ENCODE measurements at places on chromosomes 16 and 17.

GRCh38 chr16:56246051-56246817 lies 54.9 kb downstream of the GNAO1 start:
- no peak for DNase-seq

- no peak for DNase-seq
Observed at GRCh38 chr16:56748826-56749225, 18.9 kb downstream of the NUP93 start.

- no peak for DNase-seq
Observed at GRCh38 chr16:27214084-27214961, 11.0 kb downstream of the KDM8 start.

GRCh38 chr16:10957771-10958482 lies 13.6 kb downstream of the CLEC16A start:
- no peak for DNase-seq

DNA sequence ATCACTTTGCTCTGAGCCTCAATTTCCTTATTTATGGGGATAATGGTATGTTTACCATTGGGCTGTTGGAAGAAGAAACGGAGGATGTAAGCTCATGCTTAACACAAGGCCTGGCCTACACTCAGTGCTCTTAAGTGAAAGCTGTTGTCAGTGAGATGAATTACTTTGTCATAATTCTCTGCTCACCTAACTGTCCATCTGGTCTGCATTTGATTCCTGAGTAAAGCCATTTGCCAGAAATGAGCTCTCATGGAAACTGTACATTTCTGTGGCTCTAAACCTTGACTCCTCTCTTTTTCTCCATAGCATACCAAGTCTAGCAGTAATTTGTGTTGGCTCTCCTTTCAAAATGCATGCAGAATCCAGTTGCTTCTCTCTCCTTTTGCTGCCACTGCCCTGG lies 445.7 kb downstream of the UTP18 start:
- DNase-seq = no peak

DNA sequence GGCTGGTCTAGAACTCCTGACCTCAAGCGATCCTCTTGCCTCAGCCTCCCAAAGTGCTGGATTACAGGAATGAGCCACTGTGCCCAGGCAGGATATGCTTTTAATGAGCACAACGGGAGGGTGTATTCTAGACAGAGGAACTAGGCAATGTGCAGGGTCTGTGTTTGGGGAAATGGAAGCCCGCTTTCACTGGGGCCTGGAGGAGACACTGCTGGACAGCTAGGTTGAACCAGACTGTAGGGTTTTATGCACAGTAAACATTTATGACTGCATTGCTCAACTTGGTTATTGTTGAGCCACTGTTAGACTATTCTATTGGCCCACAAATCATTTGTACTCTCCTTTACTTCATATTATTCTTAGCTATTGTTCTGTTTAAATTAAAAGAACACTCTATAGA lies 10.2 kb upstream of the SIAH1 start:
- no peak for DNase-seq

- DNase-seq = no peak
Observed at GRCh38 chr17:82121246-82121645, 23.2 kb upstream of the FASN start.

GRCh38 chr17:36732351-36732750 lies 131.0 kb downstream of the MRM1 start:
- DNase-seq = no peak

GRCh38 chr17:75927286-75927922 lies 13.4 kb downstream of the FBF1 start:
- DNase-seq = no peak

GRCh38 chr16:8851761-8852403 lies 16.9 kb downstream of the CARHSP1 start:
- no peak for DNase-seq

- no peak for DNase-seq
Observed at GRCh38 chr17:52140601-52141000, 17.9 kb downstream of the CA10 start.

DNA sequence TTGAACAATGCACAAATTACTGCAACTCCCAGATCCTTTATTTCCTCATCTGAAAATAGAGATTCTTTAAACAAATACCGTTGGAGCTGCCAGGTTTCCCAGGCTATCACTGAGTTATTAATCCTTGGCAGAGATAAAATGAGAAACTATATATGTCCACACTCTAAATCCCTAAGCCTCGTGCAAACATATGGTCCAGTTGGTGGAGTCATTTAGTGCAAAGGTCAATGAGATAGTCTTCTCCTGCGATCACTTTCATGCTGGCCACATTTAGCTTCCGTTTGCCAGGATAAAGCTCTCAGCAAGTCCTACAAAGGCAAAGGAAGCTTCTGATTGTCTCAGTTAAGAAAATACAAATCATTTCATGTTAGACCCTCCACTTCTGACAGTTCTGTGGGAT lies 11.0 kb downstream of the GRIN2A start:
- no peak for DNase-seq

DNA sequence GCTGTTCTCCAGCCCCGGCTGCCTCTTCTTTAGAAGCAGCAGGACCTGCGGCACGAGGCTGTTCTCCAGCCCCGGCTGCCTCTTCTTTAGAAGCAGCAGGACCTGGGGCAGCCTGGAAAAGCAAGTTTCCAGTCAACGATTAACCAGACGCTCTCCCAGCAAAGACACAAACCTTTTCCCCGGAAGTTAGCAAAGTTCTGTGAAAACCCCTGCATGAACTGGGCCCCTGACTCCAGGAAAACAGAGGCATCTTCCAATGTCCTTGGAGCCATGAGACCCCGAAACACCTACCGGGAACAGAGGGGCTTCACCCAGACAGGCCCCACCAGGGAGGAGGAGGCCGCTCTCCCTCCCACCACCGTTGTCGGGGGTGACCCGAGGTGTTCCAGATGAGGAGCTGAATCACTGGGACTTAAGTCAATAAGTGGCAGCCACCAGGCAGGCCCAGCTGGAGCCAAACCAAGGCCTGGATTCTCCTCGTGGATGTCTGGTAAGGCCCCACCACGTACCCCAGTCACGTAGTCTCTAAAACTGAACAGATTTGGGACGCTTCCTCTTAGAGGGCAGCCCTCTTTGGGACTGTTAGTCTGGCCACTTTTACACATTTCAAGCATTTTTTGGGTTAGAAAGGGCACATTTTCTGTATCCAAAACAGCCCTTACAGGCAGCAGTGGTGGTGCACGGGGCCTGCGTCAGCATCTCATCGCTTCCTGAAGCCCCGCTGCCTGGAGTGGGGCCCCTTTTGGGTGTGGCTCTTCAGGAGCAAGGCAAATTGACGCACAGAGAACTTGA lies at the start of gene RPH3AL:
RPH3AL (minus strand) TSS at position 387 of the 792 bp plus-strand sequence. CDS start 25,264 bp downstream, outside the sequence.
- DNase-seq = no peak

DNA sequence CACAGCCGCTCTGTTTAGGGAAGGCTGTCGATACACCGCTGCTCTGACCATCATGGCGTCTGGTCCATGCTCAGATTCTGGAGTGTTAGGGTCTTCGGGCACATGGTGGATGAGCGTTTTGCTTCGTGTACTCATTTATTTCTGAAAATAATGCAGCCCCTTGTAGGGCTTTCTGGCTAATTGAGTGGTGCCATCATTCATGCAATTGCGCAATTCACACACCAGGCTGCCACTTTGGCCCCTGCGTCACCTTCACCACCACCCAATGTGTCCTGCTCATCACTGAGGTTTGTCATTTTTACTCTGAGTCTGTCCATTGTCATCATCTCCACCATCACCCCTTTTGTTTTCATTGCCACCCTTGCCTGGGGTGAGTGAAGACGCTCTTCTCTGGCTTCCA lies 557.4 kb downstream of the WWOX start:
- no peak for DNase-seq

GRCh38 chr16:53713403-53714204 lies 9.6 kb downstream of the FTO start:
- no peak for DNase-seq

All from effector memory CD4-positive, alpha-beta T cell (primary cell).